Stimulated activated CD4-positive, alpha-beta T cell treated with anti-CD3 and anti-CD28 coated beads, Interleukin-12 subunit alpha, Interleukin-12 subunit beta, amount 100 ng/mL, for 24 hours (primary cell): ENCODE measurements at places on chromosomes 6 and 20.

GRCh38 chr6:2549834-2550233, 200.9 kb downstream of the MYLK4 start:
- DNase-seq = no peak

DNA sequence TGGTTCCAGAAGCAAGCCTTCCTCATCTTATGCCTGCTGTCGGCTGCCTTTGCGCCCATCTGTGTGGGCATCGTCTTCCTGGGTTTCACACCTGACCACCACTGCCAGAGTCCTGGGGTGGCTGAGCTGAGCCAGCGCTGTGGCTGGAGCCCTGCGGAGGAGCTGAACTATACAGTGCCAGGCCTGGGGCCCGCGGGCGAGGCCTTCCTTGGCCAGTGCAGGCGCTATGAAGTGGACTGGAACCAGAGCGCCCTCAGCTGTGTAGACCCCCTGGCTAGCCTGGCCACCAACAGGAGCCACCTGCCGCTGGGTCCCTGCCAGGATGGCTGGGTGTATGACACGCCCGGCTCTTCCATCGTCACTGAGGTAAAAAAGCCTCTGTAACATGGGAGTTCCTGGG, 366 bp downstream of the SLC22A1 start:
- no peak for DNase-seq

GRCh38 chr6:149410557-149410956, 10.5 kb downstream of the SUMO4 start:
- no peak for DNase-seq

DNA sequence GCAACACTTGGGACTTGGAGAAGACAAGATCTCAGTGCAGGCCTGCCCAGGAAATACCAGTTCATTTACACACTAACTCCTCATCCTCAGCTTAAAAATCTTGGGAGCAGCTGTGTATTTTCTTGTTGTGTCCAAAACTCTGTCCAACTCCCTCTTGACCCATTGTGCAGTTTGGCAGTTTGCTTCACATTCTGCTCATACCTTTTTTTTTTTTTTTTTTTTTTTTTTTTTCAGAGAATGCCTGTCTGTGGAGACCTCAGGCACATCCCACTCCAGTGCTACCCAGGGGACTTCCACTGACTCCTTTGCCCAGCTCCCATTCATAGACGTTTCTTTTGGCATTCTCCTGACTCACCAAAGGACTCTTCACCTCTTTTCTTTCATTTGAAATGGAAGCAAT, 265.8 kb upstream of the TCF21 start:
- DNase-seq = no peak

- DNase-seq = no peak
These were observed 156.9 kb downstream of the CDKAL1 start for GRCh38 chr6:20691185-20691584.

DNA sequence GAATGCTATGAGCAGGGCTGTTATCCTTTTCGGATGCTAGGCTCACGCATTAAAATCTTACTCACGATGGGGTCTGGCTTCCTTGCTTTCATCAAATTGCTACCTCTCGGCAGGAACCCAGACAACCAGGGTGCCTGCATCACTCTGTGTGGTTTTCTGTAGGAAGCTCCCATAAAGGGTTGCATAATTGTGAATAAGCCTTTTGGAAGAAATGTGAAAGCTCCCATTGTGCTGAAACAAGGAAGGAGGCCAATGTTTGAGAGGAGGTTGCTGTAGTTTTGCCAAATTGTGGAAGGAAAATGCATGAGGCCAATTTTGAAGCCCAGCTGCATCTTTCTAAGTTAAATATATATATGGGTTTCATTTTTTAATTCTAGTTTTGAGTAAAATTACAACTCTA, 615.5 kb downstream of the C6orf118 start:
- DNase-seq = no peak

DNA sequence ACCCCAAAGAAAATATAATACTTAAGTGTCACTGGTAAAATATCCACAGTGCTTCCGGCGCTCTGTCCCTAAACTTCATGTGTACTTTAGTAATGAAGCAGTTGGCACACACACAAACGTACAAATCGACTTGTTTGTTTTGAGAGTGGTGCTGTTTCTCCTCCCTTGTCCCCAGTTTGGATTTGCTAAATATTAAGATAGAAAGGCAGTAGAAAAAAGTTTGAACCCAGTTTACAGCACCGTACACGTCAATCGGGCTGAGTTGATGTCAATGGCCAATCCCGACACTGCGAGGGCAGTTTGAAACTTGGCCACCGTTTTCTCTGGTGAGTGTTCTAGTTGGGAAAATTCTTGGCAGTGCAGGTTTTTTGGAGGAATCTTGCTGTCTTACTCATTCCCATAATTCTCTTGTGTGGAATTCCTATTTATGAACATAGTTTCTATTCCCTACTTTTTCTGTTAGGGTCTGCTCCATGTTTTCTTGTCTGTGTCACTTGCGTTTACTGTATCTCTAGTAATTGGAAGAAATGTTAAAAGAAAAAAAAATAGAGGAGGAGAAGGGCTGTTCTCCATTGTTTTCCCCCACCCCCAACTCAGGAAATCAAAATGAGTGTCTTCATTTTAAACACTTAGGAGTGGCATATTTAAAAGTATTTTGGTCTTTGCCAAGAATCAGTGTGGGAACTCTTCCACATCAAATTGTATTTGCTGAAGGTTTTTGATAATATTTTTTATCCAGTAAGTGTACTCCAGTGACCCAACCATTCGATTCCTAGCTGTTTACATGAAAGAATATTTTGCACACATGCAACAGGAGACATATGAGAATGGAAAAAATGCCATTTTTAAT, 72.3 kb downstream of the OR2B2 start:
- DNase-seq = no peak

- no peak for DNase-seq
These were observed 80.9 kb downstream of the EPB41L2 start for GRCh38 chr6:130982135-130982534.

DNA sequence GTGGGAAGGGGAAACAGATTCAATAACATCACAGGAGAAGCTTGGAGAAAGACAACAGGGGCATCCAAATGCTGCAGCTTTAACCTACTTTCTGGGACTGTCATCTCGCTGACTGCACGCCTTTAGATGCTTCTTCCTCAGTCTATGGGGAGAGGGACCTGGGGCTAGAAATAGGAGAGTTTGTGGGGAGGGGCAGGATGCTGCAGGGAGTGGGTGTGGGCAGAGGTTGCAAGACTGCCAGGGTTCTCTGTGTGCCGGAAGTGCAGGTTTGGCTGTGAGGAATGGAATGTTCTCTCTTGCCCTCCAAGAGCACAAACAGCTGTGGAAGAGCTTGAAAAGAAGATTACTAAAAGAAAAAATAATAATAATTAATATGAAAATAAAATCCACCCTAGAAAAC, 93.2 kb downstream of the FOXO3 start:
- no peak for DNase-seq

GRCh38 chr6:13550656-13551055, 23.7 kb upstream of the SIRT5 start:
- no peak for DNase-seq

GRCh38 chr6:75437421-75437891, 56.1 kb downstream of the FILIP1 start:
- no peak for DNase-seq

- no peak for DNase-seq
These were observed 35.4 kb downstream of the KIF3B start for GRCh38 chr20:32312718-32313424.

DNA sequence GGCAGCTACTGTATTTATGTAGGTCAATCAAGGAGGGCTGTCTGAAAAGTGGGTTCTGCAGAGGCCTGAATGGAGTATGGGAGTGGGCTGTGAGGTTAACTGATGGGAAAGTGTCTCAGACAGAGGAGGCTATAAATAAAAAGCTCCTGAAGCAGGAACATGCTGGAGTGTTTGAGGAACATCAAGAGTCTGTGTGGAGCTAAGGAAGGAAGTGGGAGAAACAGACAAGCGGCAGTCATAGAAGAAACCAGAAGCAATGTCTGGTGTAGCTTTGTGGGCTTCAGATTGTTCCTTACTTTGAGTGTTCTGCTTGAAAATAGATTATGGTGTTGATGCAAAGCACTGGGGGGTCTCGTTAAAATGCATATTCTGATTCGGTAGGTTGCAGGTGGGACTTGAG, 101.5 kb upstream of the OGFRL1 start:
- no peak for DNase-seq

DNA sequence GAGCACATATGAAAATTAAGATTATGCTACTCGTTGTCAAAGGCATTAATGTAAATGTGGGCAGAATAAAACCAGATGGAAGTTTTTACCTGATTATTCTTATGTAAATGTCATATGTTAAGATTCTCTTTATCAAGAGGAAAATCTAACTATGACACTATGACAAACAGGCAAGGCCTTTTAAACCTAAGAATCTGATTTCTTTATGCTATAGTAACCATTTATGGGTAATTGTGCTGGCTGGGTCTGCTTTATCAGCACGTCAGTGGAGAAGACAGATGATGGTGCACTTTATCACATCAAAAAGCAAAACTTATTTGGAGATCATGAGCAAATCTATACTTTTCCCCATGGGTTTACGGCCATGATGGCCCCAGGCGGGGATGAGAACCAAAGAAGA, 412.0 kb upstream of the NOX3 start:
- DNase-seq = no peak

GRCh38 chr6:1735239-1735803, 125.6 kb downstream of the FOXC1 start:
- DNase-seq = no peak

GRCh38 chr6:1271071-1271763, 40.7 kb upstream of the FOXQ1 start:
- DNase-seq = no peak

DNA sequence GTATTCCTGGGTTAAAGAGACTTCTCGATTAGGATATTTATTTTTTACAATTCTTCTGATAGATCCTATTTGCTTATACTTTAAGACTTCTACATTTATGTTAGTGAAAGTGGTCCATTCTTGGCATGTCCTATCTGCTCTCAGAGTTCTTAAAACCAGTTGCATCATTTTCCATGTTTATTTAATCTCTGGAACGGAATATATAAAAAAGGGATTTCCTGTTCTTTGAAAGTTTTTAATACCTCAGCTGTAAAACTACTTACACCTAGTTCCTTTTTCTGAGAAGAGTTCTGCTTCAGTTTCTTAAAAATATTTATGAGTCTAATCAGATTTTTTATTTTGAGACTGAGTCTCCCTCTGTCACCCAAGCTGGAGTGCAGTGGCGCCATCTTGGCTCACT, 18.0 kb upstream of the MYL9 start:
- no peak for DNase-seq

GRCh38 chr6:78867020-78867369, 356 bp upstream of the IRAK1BP1 start:
- DNase-seq = no peak

DNA sequence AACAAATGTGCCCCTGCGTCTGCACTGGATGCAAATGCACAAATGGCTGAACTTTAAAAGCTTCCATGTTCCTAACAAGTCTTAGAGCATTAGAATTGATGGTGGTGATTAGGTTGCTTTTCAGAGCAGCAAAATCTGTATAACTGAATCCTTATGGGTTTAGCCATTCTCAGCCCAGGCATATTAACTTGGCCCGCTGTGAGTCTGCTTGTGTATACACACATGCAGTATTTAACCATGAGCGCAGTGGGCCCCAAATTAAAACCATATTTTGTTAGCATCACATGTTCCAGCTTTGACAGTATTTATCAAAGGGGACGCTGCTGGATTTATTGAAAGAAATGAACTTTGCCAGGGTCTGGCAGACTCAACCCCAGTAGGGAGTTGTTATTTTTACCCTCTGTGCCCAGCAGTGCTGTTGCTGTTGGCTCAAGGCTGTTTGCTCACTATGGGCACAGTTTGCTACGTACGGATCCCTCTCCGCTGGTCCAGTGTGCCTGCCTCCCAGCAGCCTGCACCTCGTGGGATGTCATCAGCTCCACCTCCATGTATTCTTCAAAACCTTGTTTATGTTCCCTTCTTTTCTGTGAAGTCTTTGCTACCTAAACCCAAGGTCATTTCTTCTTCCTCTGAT, 144.7 kb downstream of the QRSL1 start:
- DNase-seq = no peak

DNA sequence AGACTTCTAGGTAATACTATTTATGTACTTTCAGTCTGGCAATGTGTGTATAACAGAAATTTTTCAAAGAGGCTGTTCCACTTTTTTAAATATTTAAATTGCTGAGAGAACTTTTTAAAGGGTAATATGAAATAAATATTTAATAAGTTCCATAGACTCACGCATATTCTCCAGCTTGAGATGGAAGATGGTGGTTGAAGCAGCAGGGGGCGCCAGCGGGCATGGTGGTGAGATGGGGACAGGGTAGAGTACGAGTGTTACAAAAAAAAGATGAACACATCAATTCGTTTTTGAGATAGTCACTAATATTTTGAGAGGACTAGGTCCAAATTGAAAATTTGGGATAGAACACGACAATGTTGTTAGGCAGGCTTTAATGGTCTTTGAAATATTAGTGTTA, 68.4 kb downstream of the RSPO3 start:
- DNase-seq = peak; percentile 15

DNA sequence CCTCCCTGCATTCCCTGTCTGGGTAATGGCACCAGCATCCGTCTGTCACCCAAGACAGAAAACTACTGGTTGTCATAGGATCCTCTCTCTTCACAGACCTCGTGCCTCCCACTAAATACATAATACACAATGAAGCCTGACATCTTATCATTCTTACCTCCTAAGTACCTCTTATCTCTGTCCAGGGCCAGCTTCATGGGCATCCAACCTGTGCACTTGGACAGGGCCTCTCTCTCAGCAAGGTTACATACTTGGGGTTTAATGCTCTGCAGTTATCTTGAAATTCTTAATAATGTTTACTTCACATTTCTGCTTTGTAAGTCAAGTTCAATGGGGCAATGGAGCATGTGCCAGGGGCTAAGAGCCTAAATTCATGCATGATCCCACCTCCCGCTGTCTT, 30.8 kb upstream of the KLHL31 start:
- no peak for DNase-seq

DNA sequence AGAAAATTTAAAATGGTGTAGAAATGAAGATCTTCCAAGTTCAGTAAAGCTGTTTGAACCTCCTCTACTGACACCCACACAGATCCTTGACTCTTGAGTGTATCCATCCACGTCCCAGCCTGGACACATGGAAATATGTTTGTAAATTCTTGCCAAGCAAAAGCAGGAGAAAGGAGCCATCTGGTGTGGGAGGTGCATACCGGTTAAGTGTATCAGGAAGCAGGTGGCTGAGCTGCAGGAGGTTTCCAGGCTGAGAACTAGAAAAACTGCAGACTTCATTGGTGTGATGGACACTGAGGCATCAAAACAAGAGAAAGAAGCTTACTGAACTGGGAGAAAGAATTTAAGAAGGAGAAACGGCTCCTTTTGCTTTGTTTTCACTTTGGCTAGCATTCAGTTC, 229.9 kb upstream of the GRIK2 start:
- no peak for DNase-seq

DNA sequence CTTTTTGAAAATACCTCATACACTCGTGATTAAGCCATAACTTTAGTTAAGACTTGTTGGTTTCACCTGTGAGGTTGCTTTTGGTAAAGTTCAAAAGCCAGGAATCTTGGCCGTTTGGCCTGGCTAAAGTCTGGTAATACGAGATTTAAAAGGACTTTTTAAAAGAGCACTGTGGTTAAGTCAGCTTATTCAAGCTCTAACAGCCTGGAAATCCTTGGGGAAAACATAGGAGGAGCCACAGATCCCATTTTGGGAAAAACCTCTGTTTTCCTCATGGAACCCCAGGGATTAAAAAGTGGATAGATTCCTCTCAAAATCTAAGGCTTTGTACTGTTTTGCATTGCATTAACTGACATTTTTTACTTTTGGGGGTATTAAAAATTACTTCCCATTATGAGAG, 13.7 kb upstream of the SLC22A16 start:
- DNase-seq = no peak

- peak; percentile 77 for DNase-seq
These were observed 18.4 kb upstream of the MMP24 start for GRCh38 chr20:35207950-35208611.
